ENCODE measurements at places on chromosomes 2 and 18.

DNA sequence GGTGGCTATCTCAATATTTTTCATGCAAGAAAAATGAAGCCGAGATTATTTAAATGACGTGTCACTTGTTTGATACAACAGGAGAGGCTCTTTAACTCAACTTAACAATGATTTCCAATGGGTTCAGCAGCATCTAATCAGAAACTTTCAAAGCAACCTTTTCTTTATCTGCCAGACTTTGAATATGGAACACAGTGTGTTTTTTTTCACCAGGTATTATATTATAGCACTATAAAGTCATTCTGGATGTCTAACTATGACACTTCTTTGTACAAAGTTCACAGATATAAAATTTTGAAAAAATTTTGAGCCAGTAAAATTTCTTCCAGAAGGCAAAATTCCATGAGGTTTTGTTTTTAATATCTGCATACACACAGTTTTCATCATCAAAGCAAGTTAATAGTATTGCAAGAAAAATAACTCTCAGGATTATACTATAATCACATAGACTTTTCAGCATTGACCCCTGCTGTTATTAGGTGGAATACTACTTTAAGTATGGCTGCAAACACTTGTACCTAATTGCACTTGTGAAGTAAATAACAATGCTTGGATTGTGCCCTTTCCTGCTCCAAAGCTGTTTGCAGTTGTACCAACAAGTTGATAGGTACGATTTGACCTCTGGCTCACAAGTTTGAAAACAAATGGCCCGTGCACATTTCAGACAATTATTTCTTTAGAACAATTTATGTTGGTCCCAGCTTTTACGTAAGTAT lies 44.0 kb upstream of the DSG1 start:
- DNase-seq = no peak

- no peak for DNase-seq
Observed at GRCh38 chr2:196696423-196697079, 57.0 kb downstream of the CCDC150 start.

GRCh38 chr2:76180676-76181075 lies 470.0 kb upstream of the GCFC2 start:
- DNase-seq = no peak

- DNase-seq = no peak
Observed at GRCh38 chr2:134089454-134089853, 164.4 kb upstream of the MGAT5 start.

DNA sequence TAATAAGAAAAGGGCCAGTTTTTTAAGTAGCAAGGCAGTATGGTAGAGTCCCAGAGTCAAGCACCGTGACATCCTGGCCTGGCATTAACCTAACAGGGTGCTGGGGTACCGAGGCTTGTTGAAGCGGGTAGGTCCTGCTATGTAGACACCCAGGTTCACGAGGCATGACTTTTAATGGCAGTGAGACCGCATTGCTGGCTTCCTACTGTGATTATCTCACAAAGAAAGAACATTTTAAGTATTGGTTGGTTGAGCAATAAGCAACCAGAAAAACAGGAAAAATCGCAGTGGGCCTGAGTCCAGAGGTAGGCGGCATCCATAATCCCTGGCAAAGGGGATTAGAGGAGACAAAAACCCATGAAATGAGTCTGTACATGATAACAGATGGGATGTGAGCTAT lies 927.9 kb upstream of the ACVR2A start:
- DNase-seq = no peak

DNA sequence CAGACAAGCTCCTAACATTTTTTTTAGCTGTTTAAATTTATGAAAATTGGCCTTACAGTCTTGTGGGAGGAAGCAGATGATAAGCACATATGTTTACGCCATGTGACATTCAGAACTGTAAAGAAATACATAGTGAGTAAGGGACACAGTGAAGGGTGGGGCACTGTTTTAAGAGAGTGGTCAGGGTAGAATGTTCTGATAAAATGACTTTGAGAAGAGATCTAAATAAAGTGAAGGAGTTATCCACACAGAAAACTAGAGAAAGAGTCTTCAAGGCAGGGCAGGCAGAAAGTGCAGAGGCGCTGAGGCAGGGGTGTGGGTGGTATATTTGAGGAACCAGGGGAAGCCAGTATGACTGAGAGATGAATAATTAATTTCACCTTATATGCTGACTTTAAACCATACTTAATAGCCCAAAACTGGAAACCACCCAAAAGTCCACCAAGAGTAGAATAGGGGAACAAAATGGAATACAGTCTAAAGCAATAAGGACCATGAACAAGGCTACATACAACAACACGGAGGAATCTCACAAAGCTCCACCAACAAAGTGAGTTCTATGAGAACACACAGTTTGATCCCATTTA lies 8.6 kb downstream of the MREG start:
- DNase-seq = no peak

DNA sequence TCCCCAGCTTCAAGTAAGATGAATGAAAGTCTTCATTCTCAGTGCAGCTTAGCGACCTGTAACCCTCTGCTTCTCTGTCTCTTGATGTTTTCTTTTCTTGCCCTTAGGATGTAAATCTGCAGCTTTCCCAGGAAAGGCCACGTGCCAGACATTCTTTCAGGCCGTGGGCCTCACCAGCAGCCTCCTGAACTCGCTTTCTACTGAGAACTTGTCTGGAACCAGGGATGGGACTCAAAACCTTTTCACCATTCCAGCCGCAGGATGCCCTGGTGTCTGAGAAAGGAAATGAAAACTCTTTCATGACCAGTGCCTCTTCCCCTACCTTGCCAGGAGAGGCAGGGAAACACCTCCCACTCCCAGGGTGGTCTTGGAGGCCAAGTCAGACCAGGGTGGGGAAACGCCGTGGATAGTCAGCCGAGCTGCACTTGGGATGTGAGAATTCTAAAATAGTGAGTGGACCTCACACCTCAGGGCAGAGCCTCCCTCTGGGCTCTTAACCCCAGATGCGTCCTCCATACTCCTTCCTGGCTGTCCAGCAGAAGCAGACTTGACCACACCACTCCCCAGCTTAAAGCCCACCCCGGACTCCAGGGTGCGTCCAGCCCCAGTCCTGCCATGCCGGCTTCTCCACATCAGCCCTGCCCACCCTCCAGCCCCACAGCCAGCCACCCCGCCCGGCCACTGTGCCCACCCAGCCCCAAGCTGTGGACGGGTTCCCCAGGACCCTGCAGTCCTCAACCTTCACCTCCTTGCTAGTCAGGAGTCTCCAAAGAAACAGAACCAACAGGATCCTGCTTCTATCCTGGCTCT lies 115.5 kb downstream of the TWIST2 start:
- no peak for DNase-seq

DNA sequence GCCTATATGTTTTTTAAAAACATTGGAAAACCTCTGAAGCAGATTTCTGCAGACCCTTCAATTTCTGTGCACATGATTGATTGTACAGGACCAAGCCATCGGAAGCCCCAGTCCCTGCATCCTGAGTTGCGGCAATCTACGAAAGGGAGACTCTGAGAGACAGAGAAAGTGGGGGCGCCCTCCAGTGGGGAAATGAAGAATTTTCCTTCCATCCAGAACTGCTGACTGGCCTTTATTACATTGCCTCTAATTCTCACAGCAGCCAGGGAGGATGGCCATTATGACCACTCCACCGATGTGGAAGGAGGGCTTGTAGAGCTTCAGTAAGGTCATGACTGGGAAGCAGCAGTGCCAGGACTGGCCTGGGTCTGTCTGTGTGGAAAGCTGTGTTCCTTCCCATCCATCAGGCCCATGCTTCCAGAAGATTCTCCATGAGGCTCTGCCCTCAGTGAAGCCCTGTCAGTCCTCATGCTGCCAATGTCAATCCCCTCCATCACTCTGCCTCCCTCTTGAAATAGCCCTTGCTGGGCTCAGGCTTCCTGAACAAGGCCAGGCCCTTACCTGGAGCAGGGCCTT lies 20.0 kb upstream of the RESP18 start:
- DNase-seq = peak; percentile 68

- no peak for DNase-seq
Observed at GRCh38 chr2:6254441-6254840, 562.3 kb downstream of the SOX11 start.

- no peak for DNase-seq
Observed at GRCh38 chr2:176555112-176555511, 285.9 kb downstream of the MTX2 start.

GRCh38 chr2:85421260-85422071 lies 3.0 kb downstream of the SH2D6 start:
- no peak for DNase-seq

DNA sequence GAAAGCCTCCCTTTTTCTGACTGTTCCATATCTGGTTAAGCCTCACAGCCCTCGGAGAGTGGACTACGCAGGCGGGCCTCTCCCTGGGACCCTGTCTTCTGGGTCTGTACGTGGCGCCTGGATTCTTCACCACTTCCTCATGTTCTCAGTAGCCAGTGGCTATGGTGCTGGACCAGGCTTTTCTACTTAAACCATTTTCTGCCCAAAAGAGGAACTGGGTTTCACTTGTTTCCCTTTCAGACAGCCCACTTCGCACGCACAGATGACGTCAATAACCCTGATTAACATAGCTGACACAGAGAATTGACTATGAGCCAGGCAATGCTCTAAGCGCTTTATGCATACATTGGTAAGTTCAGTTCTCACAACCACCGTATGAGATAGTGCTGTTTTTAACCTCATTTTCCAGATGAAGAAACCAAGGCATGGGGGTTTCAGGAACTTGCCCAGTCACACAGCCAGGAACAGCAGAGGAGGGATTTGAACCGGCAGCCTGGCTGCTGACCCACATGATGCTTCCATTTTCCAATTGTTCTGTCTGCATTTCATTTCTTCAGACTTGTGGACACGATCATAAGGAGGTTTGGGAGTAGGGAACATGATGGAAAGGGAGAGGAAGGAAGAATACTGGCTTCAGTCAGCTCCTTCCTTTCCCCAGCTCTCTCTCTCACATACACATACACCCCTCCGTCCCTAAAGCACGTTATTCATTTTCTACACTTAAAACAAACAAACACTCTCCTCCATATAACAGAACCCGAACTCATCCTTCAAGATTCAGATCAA lies 41.7 kb downstream of the MYOM1 start:
- DNase-seq = no peak

DNA sequence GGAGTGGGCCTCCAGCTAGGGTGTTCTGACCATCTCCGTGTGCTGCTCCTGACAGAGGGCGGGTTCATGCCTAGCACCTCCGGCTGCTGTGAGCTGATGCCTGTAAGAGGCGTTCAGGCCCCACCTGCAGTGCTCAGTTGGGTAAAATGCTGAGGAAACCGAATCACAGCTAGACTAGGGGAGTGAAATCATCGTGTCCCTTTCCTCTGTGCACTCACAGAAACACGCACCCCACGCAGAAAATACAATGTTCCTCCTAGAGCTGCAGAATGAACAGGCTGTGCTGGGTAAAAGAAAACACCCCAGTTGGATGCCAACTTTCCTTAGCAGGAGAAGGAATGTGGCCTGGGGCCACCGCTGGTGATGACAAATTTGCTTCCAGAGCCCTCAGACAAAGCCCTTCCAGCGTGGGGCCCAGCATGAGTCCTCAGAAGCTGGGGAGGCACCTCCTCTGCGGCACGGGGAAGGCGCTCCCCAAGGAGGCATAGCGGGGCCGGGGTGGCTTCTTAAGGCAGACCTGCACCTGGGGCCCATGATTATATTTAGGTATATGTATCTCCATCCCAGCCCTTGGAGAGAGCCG lies 16.3 kb upstream of the ARHGEF4 start:
- peak; percentile 82 for DNase-seq

DNA sequence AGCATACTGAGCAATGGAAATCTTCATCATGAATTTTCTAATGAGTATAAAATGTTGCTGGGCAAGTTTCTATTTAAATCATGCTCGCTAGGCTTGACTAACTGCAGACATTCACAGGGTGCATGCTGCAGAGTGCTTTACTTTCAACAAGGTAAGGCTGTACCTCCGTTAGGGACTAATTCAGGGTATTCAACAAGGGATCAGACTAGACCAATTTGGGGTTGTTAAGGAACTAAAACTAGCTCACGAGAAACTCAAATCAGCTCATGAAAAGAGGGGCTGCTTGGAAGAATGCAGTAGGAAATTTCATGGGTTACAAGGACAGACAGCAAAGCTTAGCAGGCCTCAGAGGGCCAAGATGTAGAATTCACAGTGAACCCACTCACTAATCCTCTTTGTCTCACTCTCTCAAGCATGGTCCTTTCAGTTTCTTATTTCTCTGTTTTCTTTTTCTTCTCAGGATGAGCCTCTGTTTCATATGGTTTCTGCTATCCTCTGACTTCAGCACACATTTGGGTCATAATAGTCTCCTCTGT lies 2.2 kb downstream of the MYO3B start:
- no peak for DNase-seq

DNA sequence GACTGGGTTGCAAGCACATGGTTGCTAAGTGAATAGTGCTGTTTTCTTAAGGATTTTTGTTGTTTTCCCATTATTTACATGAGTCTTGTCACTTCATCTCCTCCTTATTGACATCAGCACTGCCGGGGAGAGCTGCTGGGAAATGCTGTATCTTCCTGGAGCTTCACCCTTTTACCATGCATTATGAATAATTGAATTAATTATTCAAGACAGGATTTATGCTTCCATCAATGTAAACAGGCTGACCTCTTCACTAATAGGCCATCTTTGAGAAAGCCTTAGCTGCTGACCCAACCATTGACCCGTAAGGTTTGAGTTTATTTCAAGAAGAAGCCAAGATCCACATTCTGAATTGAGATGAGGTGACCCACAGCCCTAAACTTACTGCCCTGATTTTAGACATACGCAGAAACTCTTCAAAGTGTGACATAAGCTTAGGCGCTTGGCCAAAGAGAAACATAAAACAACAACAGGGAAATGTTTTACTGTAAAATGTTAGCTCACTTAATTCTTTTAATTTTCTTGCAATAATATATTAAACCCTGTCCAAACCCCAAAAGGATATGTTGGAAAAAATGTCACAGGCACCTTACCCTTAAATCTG lies 365.5 kb upstream of the SYT4 start:
- DNase-seq = no peak

- DNase-seq = no peak
Observed at GRCh38 chr18:66601649-66602048, 2.2 kb downstream of the CDH19 start.

DNA sequence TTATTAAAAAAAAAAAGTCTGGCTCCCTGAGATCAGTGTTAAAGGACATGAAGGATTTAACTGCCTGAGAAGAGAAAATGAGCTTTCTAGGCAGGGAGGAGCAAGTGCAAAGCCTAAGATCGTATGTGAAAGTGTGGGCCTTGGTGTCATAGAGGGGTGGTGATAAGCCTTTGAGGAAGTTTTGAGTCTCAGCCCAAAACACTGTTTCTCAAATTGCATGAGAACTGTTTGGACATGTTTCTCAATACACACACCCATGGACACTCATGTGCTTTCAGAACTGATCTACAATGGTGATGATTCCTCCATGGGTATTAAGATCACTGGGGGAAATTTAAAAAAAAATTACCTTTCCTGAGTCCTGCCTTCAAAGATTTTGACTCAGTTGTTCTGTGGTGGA lies 336.7 kb upstream of the RND3 start:
- DNase-seq = no peak

DNA sequence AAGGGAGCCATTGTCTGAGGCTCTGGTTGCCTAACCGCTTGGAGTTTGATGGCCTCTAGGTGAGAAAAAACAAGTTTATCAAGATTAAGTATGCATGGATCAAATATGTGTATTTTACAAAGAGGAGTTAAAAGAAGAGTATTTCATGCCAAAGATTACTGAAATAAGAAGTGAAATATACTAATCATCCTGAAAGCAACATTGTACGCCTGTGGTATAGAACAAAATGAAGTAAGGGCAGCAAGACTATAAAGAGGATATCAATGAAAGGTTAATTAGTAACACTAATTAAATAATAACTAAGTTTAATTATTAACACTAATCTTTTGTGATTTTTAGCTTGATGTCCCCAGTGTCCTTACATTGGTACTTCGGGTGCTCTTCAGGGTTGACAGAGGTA lies 276.7 kb downstream of the CALCRL start:
- DNase-seq = no peak
